ENCODE measurements at places on chromosomes 2 and 18. TPM values are rescaled to one million over a fixed set of nuclear protein-coding genes. Genes with fewer than 3 reads are reported as not detected.

The PFN4 gene
- total RNA-seq, result not detected

The ZSWIM2 gene
- not detected for total RNA-seq

The ARHGAP25 gene
- total RNA-seq, result 9.6 TPM

The SCYGR4 gene
- not detected for total RNA-seq

The USP14 gene
- total RNA-seq, result 26.3 TPM

The ERICH2 gene
- not detected for total RNA-seq

The LONRF2 gene
- total RNA-seq, result 9.6 TPM

The FBXO36 gene
- total RNA-seq, result 1.7 TPM

The UGT1A4 gene
- 0.98 TPM for total RNA-seq

The LBH gene
- 28.0 TPM for total RNA-seq

The CD302 gene
- 56.5 TPM for total RNA-seq

The RAB31 gene
- 26.0 TPM for total RNA-seq

The FASTKD2 gene
- 23.3 TPM for total RNA-seq

The KYNU gene
- total RNA-seq, result 3.7 TPM

The TET3 gene
- total RNA-seq, result 12.3 TPM

The CRACDL gene
- 6.4 TPM for total RNA-seq

The LRRC30 gene
- total RNA-seq, result not detected

The POMC gene
- 2.5 TPM for total RNA-seq

GRCh38 chr18:3874125-3874524 lies 424.2 kb downstream of the TGIF1 start:
- DNase-seq, result no peak

DNA sequence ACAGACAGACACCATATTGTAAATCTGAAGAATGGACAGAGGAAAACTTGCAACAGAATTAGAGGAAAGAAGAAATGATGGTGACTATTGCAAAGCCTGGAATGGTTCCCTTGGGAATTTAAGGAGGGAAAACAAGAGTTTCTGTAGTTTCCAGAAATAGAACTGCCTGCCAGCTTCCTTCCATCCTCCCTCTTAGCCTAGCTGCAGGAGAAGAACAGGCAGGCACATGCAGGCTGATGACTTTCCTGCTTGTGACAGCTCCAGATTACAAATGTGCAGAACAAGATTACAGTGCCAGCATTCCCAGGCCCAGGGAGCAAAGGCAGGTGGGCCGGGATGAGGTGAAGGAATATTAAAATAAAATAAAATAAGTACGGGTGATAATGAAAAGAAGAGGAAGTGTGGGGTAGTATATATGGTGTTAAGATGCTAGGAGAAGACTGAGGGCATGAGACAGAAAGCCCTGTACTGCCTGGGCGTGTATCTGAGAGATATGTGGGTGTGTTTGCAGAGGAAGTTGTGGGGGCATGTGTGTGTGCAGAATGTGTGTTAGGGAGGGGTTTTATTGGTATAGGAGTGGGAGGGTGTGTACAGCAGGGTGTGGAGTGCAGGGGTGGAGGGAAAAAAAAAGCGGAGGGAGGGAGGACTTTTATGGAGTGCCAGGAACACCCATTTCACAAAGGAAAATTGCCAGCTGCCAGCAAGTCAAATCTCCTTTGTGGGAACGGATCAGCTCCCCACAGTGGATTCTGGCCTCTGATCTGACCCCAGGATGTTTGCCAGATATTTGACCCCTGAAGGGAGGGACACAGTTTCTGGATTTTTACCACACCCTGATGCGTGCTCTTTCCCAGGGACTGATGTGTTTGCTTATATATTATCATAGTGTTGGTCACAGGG lies 43.9 kb upstream of the NEMP2 start:
- no peak for DNase-seq

DNA sequence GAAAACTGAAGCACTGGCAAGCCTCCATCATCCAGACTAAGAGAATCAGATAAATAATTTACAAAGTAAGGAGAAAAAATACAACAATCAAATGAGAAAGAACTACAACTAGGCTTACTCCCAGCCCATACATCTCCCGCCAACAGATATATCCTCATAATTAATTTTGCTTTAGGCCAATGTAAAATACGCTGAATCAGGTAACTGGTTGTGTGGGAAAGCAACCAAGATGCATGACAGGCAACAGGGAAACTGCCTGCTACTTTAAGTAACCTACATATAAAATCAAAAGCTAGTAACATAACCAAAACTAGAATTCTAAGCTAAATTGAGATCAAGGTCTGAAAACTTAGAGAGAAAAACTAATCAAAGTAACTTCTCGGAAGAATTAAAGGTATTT lies 21.5 kb downstream of the PRPF40A start:
- DNase-seq, result no peak

DNA sequence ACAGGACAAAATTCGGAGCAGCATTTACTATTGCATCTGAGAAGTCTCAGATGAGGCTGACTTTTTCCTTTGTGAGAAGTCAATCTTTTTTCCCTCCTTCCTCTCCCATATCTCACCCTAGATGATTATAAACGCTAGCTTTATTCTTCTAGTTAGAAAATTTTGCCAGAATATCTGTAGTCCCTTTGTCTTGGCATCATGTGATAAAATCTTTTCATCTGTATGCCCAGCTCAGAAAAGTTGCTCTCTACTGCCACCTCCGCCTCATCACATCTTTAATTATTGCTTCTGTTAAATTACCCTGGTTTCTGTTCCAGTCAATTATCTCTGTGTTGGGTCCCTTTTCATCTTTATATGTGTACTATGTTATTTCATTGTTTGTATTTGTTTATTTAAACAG lies 210.8 kb upstream of the SLC35G4 start:
- no peak for DNase-seq

DNA sequence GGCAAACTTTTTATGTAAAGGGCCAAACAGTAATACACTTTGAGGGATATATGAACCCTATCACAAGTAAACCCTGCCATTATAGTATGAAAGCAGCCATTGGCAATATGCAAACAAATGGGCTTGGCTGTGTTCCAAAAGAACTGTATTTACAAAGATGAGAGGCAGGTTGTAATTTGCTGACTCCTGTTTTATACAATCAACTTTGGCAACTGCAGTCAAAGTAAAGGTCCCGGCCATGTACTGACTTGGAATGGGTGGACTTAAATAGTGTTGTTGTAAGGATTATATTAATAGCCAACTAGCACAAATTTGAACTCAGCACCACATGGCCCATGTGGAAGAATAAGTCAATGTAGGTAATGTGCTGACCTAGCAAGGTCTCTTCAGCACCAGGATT lies 223.4 kb downstream of the WDPCP start:
- no peak for DNase-seq

GRCh38 chr2:17821535-17822444 lies 5.5 kb downstream of the MSGN1 start:
- no peak for DNase-seq

DNA sequence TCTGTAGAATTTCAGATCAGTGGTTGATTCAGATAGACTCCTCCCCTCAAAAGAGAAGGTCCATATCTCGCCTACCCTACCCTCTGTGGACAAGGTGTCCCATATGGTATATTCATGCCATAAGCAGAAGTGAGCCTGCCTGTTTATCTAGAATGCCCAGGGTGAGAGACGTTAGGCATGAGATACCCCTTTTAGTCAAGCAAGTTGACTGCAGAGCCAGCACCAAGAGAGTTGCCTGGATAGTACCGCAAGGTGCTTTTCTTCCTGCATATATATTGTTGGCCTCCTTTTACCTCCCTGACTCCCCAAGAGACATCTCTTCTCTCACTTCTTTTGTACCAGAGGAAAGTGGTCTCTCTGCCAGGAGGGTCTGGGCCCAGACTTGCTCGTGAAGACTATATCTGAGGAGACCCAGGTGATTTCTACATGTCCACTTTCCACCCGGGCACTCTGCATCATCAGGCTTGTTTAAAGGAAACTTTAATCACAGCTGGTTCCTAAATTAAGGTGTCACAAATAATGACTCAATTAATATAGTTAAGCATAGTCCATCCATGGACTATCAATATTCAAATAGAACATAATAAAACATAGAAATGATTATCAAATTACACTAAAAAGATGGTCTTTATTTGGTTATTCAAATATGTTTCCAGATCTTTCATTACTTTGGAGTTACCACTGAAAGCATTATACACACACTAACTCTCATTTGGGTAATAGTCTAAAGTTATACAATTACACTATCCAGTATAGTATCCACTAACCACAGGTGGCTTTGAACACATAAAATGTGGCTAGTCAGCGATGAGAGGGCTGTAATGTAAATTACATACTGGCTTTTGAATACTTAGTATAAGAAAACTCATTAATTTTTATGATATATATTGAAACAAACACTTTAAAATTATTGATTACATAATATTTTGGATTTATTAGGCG lies 4.1 kb downstream of the ITGA4 start:
- no peak for DNase-seq

GRCh38 chr2:166916987-166917386 lies 28.7 kb downstream of the XIRP2 start:
- no peak for DNase-seq

GRCh38 chr2:142755191-142755590 lies 122.3 kb upstream of the KYNU start:
- no peak for DNase-seq

DNA sequence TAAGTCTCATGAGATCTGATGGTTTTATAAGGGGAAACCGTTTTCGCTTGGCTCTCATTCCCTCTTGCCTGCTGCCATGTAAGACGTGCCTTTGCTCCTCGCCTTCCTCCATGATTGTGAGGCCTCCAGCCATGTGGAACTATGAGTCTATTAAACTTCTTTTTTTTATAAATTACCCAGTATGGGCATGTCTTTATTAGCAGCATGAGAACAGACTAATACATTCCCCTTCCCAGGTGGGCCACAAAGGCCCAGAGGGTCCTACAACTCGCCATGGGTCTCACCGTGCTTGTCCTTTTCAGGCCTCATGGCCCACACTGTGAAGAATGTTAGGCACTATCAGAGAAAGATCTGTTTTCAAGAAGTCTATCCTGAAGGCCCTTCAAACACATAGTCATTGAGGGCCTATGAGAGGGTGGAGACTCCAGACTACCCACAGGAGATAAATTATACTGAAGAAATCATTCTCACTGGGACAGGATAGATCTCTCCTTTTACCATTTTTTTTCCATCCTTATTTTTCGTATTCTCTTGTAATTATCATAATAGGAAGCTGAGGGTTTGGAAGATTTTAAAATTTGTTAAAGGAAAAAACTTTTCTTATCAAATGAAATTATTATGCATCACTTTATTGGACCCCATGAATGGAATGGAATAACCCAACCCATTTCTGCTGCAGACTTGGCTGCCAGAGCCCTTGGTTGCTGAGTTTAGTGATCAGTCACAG lies 91.0 kb upstream of the MSH2 start:
- DNase-seq, result no peak

DNA sequence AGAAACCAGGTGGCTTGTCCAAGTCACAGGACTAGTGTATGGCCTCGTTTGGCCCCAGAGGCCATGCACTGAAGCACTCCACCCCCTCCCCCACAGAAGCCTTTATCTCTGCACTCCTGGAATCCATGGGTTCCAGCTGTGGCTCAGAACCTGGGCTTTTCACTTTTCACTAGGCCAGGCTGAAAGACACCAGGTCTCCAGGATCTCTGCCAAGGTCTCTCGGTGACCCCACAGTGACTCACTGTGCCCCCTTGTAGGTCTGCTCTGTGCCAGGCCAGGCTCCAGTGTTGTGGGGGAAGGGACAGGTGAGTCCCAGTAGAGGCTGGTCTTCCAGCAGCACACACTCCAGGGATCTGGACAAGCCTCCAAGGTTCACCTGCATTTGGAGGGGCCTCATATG lies 31.0 kb upstream of the GLI2 start:
- no peak for DNase-seq

- DNase-seq, result no peak
These were observed 99.8 kb downstream of the AFF3 start for GRCh38 chr2:100042562-100042961.

DNA sequence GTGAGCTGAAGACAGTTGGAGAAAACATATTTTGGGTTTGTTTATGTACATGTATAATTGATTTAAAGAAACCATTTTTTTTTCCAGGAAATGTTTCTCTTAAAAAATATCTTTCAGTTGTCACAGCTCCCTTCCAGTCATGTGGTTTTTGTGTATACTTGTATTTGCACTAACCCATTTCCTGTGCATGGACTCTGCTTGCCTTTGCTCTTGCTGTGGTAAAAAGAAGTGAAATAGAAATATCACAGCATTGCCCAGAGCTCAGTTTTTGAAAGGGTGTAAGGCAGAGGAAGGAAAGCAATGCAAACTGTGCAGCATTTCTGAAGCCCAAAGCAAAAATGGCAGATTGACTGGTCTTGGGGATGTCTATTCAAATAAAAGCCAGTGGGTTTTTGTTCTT lies 10.4 kb upstream of the DOCK10 start:
- DNase-seq, result no peak

DNA sequence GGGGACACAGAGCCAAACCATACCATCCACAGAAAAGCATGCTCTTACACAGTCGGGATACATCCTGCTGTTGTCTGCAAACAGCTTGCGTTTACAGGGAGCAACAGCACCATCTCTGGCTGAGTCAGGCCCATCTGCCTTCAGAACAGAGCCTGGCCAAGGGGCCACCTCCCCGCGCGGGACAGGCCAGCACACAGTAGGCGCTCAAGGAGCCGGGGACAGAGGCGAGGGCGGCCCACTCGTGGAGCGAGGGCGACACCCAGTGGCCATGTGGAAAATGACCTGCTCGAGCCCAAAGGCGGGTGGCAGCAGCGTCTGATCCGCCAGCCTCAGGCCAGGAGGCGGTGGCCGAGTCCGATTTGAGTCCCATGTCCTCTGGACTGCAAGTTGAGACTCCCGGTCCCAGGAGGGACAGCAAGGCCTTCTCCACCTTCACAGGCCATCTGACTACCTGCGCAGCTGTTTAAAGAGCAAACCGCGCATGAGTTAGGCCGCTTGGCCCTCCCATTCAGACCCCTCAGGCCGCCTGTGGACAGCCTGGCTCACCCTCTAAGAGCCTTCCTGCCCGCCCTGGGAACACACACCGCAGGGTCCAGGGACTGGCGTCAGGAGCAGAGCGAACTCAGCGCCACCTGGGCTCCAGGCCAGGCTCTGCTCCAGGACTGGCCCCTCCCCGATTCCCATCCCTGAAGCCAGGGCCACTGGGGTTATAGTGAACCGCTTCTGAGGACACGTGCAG lies 38.3 kb downstream of the TTC32 start:
- no peak for DNase-seq

GRCh38 chr2:191086706-191087105 lies 64.1 kb downstream of the STAT4 start:
- DNase-seq, result no peak

- DNase-seq, result no peak
These were observed 284.6 kb upstream of the UBE2E3 start for GRCh38 chr2:180695586-180696401.

DNA sequence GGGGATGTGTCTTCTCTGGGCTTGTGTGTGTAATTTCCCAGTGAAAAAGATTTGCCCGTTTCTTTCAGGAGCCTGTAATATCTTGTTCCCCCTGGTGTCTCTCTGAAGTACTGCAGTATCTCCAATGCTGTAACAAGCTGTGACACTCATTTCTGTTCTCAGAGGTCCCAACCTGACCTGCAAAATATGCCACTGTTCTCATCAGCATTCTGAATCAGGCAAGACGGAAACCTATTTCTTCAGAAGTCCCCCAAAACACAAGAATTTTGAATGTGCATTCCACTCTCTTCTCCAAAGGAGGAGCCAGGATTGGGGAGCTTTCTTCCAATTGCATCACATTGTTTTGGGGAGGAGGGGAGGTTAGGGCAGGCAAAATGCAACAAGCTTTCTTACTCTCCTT lies 77.0 kb upstream of the CNGA3 start:
- DNase-seq, result no peak

GRCh38 chr2:30580391-30580790 lies 133.3 kb downstream of the LCLAT1 start:
- no peak for DNase-seq

GRCh38 chr18:53991202-53991601 lies 233.3 kb downstream of the MBD2 start:
- DNase-seq, result no peak

GRCh38 chr2:58449286-58450010 lies 208.3 kb upstream of the FANCL start:
- DNase-seq, result no peak

All from vagina (tissue), 2 donors.